Left cardiac atrium (tissue), 4 donors: ENCODE measurements at places on chromosomes 3 and 15.

DNA sequence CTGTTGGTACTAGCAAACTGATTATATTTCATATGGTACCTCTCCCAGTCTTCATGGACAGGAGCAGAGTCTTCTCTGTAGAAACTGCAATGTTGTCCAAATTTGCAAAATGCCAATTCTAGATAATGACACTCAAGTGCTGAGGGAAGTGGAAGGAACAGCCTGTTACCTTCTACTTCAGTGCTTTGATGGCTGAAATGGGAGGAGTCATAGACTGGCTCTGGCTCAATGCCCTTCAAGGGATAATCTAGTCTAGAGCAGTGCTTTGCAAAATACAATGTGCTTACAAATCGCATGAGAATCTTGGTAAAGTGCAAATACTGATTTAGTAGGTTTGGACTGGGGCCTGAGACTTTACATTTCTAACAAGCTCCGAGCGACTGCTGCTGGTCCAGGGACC is 51.7 kb upstream of the ACP3 start:
- no peak for DNase-seq

- DNase-seq: no peak
These were observed 937.3 kb downstream of the ROBO1 start for GRCh38 chr3:78830470-78830869.

DNA sequence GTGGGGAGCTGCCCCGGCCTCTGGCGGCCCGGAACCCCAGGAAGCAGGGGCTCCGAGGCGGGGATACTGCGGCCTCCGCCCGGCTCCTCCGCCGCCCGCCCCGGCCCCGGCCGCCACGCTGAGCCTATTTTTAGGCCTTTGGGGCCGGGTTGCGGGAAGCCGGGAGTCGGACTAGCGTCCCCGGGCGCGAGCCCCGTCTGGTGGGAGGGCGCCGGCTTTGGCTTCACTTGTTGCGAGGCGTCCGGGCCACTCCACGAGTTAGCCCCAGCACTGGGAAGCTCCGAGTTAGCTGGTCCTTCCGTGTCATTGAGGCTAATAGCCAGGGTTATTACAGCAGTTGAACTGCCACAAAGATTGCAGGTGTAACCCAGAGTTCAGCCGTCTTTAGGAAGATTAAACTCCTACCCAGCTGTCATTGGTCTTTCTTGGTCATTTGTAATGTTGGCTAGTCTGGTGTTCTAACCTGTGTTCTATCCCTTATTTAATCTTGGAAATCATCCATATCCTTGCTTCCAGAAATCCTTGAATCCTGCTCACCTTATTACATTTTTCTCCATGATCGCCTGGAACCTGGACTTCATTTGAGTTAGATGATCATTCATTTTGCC is 791 bp downstream of the GYG1 start:
- DNase-seq: peak; percentile 69

- no peak for DNase-seq
These were observed 27.2 kb upstream of the PIGZ start for GRCh38 chr3:196995646-196996355.

- peak; percentile 61 for DNase-seq
These were observed 248.8 kb upstream of the NSMCE3 start for GRCh38 chr15:29518442-29518841.
